Activated naive CD8-positive, alpha-beta T cell treated with anti-CD3 and anti-CD28 coated beads, Interleukin-2, amount 50 U/mL, for 16 hours (primary cell): ENCODE measurements at places on chromosomes 12 and 14.

DNA sequence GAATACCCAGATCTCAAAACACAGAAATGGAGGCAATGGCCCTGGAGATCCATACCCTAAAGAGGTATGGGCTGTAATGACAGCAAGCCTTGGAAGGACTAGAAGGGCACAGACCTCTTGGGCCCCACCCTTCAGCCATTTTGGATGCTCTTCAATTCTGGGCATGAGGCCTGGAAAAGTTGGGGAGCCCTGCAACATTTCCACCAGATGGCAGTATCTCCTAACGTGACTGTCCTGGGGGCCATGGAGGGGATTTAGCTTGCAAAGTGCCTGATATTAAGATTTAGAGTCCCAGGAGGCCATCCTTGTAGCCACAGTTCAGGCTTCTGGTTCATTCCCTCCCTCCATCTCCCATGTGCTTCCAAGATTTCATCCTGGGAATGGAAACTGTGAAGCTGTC lies 30.2 kb downstream of the KCNA5 start:
- DNase-seq, result no peak

DNA sequence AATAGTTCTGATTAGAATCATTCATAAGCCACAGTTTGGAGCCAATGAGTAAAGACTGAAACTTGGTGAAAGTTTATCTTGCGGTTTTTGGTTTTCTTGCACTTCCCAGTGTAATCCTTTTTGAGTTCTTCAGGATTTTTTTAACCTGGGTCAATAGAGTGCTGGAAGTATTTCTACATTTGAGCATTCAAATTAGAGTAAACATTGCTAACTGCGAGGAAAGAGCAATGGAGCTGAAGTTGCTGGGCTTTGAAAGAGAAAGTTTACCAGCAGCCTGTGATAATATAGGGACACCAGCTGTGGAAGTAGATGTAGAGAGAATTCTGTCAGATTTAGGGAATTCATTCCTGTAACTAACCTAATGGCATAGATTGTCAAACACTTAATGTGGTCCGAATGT lies 30.3 kb downstream of the ANO6 start:
- no peak for DNase-seq

GRCh38 chr14:55448141-55448614 lies 7.8 kb upstream of the TBPL2 start:
- no peak for DNase-seq

DNA sequence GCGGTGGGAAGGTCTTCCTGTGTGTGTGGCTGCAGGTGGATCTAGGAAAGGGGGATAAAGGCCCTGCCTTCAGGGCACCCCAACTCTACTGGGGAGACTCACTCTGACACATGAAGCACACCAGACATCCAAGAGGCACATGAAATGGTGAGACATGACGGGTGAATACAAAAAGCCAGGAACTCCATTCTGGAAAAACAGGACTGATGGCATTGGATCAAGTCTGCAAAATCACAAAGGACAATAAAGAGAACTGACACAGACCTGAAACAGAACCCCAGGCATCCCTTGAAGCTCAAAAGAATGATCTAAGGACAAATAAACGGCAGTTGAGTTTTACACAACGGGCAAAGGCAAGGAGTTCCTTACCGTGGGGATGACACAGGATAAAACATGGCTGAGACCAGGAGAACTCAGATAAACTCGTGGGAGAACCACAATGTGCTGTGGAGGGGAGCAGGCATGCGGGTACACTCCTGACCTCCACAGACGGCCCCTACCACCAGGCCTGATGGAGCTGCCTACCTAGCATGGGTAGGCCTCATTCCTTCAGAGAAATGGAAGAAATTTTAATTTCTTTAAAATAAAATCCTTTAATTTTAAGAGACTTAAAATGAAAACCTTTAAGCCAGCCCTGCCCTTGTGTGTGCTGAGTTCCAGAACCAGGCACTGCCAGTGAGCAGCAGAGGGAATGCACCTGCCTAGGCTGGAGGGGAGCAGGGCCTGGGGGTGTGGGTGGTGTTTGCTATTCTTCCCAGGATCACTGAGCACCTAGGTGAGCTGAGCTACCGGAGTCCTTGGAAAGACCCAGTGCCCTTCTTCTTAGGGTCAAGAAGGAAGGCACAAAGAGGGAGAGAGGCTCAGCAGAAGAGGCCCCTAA lies 100.1 kb downstream of the SINHCAF start:
- DNase-seq, result no peak

GRCh38 chr14:99755068-99755405 lies 38.2 kb upstream of the EML1 start:
- no peak for DNase-seq

DNA sequence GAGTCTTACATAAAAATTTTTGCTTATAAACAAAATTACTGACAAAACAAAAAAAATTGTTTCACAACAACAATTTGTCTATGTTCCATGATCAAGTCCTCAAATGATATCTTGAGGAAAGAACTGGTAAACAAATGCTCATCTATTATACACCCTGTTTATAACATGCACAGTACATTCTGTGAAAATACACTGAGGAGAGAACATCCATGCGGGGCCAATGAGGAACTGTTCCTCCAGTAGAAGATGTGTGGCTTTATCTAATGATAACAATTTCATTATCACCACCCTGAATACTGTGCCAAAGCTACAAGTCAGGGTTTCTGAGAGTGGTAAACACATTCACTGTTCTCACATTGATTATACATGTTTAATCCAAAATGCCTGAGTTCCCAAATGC lies 10.8 kb downstream of the MLH3 start:
- DNase-seq, result no peak

- no peak for DNase-seq
These were observed 59.9 kb downstream of the MGST1 start for GRCh38 chr12:16407346-16407745.

GRCh38 chr12:5484426-5484825 lies 52.5 kb downstream of the NTF3 start:
- DNase-seq, result no peak

DNA sequence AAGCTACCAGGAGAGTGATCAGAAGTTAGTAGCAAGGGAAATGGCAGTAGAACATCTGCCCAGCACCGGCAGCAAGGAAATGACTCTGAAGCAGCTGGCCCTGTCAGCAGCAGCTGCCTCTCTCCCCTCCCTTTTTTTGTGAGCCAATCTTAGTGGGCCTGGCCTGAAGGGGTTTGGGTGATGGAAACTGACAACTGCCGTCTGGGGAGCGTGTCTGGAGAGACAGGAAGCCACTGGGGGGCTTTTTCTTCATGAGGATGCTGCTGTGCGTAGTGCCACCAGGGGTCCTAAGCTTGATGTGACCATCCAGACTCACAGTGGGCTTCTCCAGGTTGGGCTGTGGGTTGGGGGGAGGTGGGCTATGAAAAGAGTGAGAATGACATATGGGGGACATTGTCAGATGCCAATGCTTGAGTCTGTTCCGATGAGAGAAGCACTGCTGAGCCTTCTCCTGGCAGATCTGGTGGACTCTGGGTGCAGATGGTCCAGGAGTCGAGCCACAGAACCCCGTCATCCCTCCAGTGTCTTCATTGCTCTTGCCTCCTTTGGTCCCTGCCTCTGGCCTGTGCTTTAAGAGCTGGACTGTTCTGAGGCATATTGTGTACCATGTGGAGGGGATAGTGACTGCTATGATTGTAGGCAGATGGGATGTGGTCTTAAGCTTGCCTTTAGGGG lies 87.6 kb upstream of the HIF1A start:
- no peak for DNase-seq

DNA sequence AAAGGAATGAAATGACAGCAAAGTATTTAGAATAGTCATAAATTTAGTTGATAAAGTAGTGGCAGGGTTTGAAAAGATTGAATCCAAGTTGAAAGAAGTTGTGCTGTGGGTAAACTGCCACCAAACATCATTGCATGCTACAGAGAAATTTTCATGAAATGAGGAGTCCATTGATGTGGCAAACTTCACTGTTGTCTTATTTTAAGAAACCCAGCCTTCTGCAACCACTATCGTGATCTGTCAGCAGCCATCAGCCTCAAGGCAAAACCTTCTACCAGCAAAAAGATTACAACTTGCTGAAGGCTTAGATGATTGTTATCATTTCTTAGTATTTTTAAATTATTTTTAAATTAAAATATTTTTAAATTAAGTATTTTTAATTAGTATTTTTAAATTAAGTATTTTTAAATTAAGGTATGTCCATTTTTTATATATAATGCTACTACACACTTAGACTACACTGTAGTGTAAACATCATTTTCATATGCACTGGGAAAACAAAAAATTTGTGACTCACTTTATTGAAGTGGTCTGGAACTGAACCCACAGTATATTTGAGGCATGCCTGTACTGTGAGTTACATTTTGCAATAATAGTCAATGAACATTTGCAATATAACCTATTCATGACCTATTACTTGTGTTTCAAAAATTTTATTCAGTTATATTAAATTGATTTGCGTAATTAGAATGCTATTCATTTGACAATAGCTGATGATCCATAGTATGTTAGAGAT lies 67.2 kb upstream of the SYT1 start:
- no peak for DNase-seq

GRCh38 chr12:123054371-123054770 lies 73.9 kb downstream of the ARL6IP4 start:
- no peak for DNase-seq

DNA sequence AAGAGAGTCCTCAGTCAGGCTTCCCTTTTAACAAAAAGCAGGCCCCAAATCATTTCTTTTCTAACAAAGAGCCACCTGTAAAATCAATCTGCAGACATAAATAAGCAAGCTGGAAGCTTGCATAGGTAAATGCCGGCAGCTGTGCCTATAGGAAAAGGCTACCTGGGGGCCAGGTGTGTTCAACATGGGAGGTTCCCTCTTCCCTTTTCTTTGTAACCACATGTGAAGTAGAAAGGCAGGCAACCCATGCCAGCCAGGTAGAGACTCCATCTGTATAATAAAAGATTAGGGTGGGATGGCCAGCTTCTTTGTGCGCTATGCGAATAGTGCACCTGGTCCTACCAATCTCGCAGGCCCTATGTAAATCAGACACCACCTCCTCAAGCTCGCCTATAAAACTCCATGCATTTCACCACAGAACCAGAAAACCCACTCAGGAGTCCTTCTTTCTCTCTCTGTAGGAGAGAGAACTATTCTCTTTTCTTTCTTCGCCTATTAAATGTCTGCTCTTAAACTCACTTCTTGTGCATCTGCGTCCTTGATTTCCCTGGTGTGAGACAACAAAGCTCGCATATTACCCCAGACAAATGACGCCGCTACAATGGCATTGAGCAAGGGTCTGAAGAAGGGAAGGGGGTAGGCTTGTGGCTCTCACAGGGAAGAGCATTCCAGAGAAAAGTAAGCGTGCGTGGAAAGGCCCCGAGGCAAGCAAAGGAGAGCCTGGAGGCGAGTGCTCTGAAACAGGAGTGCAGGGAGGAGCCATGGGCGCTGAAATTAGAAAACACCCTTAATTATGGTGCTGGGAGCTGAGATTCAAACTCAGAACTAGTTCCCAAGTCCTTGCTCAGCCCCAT lies 67.2 kb downstream of the TTC9 start:
- no peak for DNase-seq

- no peak for DNase-seq
These were observed 151.8 kb downstream of the TBX5 start for GRCh38 chr12:114253976-114254778.

DNA sequence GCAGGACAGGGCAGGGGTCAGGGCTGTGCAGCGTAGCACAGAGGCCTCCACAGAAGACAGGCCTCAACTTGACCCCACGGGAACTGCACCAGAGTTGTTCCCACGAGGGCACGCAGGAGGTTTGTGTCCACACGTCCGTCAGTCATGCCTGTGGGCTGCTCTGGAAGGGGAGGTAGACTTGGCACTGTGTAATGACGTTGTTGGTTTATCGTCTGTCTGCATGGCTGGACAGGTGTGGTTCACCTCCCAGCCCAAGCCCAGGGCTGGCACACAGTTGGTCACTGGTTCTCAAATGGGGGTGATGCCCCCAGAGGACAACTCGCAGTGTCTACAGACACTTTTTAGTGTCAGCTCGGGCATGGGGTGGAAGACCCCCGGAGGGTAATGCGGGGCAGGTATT lies 45.8 kb downstream of the CCNK start:
- DNase-seq, result no peak

DNA sequence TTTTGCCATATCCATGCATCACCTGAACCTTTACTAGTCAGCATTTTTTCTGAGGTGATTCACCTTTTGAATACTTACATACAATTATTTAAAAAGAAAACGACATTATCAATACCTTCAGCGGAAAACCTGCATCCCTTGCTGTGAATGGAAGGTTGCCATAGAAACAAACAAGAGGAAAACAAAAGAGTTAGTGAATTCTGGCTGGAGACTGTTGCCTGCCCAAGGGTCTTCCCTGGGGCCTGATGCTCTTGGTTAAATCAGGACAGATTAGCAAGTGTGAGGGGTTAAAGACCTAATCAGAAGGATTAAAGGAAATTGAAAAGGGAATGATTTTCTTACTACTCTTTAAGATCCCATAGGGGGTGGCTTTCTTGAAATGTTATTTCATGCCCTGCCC lies 96.0 kb upstream of the WSCD2 start:
- no peak for DNase-seq

GRCh38 chr12:98001430-98001829 lies 514.0 kb upstream of the TMPO start:
- no peak for DNase-seq

GRCh38 chr12:133026996-133027395 lies 10.3 kb upstream of the ZNF84 start:
- DNase-seq, result no peak

- DNase-seq, result no peak
These were observed 35.8 kb downstream of the MTHFD1 start for GRCh38 chr14:64423987-64424386.

GRCh38 chr14:80988735-80989429 lies 33.5 kb downstream of the TSHR start:
- no peak for DNase-seq

DNA sequence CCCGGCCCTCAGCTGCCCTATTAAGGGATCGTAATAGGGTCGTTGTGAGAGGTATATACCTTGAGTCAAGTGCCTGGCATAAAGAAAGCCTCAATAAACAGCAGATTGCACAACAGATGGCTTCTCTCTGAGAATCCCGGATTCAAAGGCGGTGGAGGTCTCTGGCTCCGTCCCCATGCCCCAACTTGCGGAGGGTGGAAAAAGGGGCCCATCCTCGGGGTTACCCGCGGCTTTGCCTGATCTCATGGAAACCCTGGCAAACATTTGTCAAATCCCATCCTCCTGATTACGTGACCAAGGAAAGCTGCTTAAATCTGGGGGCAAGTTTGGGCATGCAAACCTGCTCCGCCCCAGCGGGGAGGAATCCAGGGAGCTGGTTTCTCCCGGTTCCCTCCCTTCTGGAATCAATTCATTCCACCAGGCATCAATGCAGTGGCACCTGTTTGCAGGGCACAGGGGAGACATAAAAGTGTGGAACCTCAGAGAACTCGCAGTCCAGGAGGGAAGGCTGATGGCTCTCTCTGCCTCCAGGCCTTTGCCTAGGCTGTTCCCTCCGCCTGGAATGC lies 12.3 kb downstream of the TRPV4 start:
- DNase-seq, result no peak

DNA sequence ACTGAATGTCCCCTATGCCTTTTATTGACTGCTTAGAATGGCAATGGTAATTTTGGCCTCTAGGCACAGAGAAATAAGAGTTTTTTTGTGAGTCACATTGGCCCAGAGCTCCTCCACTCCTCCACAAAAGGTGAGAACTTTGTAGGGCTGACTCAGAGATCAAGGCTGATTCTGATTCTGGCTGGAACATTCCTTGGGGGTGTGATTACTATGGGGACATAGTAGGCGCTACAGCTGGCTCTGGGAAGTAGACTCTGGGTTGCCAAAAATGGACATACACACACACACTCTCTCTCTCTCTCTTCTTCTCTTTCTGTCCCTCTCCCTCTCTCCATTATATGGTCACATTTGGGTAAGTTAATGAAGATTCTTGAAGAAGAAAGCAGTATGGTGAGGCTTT lies 174.6 kb upstream of the DDHD1 start:
- no peak for DNase-seq

GRCh38 chr12:24903329-24904088 lies 45.4 kb downstream of the BCAT1 start:
- DNase-seq, result no peak
